GM23338 (cell line): ENCODE measurements at places on chromosomes 11 and 22. TPM values are rescaled to one million over a fixed set of nuclear protein-coding genes. Genes with fewer than 3 reads are reported as not detected.
A peak's percentile ranks its signal among the peaks of the same experiment; 100 is the strongest.

Gene GNAZ
- 9.9 and 11.1 TPM in 2 replicates for total RNA-seq

Gene FREY1
- total RNA-seq = 1.1 TPM in 1 of 2 replicates, not detected in the other

DNA sequence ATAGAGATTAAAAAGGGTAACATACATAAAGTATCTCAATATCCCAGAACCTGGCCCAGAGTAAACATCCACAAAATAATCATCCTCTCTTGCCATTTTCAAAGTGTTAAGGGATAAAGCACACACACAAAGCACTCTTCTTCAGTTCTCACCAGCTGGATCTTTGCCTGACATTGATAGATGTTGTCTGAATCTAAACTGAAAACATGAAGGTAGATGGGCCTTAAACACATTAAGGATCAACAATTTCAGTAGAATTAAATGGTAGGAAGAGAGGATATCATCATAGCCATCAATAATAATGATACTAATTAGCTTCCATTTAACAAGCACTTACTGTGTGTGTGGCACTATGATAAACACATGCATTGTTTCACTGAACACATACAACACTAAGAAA lies 261.1 kb downstream of the OPCML start:
- H3K4me3 ChIP-seq = no peak overlapping the region
- no peak overlapping the region for H3K27ac ChIP-seq
- DNase-seq = no peak
- H3K4me1 ChIP-seq = no peaks in the 10 kb centered on the region
- H3K27me3 ChIP-seq = no peaks in the 10 kb centered on the region

Gene KCNJ1
- total RNA-seq = not detected in 2 replicates

GRCh38 chr11:67732045-67732787 lies 57.8 kb upstream of the ALDH3B2 start:
- H3K4me3 ChIP-seq = peak overlapping the region; percentile 59
- peak; percentile 66 for DNase-seq
- no peaks in the 10 kb centered on the region for H3K27me3 ChIP-seq
- no peaks in the 10 kb centered on the region; the same call in 1 of the 2 replicates for H3K4me1 ChIP-seq
- no peak overlapping the region for H3K27ac ChIP-seq

DNA sequence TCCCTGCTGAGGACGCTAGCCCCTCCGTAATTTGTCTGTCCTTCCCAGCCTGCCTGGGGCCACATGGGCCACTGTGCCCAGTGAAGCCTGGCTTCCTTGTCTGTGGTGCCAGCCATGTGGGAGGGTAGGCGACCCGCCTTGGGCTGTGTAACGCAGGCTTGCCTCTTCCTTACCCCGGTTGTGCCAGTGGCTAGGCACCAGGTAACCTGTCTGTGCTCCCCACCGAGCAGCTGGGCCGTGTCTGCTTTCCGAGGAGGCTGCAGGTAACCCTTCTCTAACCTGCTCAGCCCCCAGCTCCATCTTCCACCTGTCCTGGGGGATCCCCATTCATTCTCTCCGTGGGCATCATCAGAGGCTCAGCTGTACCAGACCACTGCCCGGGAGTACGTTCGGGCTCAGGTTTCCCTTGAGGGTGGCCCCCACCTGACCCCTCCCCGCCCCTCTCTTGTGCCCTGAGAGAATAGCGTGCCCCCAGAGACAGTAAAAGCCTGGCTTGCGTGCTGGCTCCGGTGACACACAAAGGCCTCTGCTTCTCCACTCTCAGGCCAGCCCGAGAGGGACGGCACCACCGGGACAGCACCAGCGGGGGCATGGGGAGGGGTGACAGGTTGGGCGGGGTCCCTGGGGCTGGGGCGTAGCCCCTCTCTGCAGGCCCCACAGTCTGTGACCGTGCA lies 79.1 kb downstream of the CDKN1C start:
- H3K27ac ChIP-seq = no peak overlapping the region
- no peaks in the 10 kb centered on the region; the same call in 1 of the 2 replicates for H3K4me1 ChIP-seq
- H3K4me3 ChIP-seq = no peak overlapping the region
- peaks cover 12% of the 10 kb centered on the region for H3K27me3 ChIP-seq

Gene SGSM1
- 4.2 and 4.7 TPM in 2 replicates for total RNA-seq

DNA sequence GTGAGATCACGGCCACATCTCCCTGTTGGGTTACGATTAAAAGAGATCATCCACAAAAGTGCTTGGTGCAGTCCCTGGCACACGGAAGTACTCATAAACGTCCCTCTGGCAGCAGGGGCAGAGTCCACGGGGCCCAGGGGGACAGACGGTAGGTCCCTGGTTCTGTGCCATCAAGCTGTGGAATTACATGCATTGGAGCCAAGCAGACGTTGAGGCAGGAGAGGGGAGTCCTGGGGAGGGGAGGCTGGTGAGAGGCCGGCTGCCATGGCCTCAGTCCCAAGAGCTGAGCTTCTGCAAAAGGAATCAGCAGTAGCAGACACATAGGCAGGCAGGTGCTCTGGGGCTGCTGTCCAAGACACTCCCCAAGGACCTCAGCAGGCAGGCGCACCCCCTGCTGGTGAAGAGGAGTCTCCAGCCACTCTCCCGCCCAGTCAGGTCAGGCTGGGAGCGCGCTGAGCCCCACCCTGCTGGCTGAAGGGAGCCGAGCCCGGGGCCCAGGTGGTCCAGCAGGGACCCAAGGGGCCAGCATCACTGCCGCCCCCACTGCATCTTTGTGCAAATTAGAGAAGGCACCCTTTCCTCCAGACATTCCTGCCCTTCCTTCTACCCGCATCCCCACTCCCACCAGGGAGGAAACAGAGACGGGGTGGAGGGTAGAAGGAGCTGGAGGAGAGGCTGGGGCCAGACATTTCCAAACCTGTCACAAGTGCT lies 7.6 kb upstream of the KCTD17 start:
- no peaks in the 10 kb centered on the region; the same call in 1 of the 2 replicates for H3K4me1 ChIP-seq
- no peak overlapping the region for H3K4me3 ChIP-seq
- peak; percentile 68 for DNase-seq

DNA sequence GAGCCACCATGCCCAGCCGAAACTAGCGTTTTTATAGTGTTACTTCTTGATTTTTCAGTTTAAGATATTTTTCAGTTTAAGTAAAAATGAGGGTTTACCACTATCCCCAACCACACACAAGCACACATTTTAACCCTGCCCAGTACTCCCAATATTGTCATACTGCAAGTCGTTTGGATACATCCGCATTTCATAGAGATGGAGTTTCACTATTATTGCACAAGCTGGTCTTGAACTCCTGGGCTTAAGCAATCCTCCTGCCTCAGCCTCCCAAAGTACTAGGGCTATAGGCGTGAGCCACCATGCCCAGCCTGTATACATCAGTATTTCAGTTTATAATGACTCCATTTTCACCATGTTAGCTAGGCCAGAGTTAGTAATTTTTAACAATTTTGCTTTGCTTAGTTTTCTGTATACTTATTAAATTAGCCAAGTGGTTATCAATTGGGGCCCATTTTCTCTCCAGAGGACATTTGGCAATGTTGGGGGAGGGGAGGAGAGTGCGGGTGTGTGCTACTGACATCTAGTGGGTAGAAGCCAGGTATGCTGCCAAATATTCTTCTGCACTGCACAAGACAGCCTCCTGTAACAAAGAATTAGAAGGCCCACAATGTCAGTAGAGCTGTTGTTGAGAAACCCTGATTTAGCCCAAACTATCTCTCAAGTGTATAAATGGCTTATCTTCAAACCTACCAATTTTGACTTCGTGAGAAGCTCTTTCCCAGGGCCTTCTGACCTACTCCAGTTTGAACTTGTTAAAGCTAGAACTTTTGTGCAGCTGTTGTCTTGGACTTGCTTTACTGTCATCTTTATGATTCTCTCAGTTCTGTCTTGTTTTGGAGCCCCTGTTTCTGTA lies 7.3 kb downstream of the USP47 start:
- H3K4me3 ChIP-seq = no peak overlapping the region
- no peaks in the 10 kb centered on the region for H3K27me3 ChIP-seq
- peak; percentile 83 for DNase-seq
- H3K4me1 ChIP-seq = peaks cover 44% of the 10 kb centered on the region
- H3K27ac ChIP-seq = no peak overlapping the region

Gene NELL1
- total RNA-seq = 0.39 and 1.6 TPM in 2 replicates

Gene TYR
- total RNA-seq = not detected in 2 replicates

- no peaks in the 10 kb centered on the region for H3K4me1 ChIP-seq
- no peaks in the 10 kb centered on the region for H3K36me3 ChIP-seq
- H3K27ac ChIP-seq = no peak overlapping the region
- no peak overlapping the region for H3K4me3 ChIP-seq
- no peak for DNase-seq
Observed at GRCh38 chr11:128759597-128759996, 65.7 kb downstream of the FLI1 start.

Gene OR8D4
- total RNA-seq = 0.14 and 0.74 TPM in 2 replicates

- no peak overlapping the region for H3K27ac ChIP-seq
- no peak for DNase-seq
- H3K27me3 ChIP-seq = no peaks in the 10 kb centered on the region
- no peak overlapping the region for H3K4me3 ChIP-seq
- no peaks in the 10 kb centered on the region for H3K36me3 ChIP-seq
Observed at GRCh38 chr11:102488208-102488607, 35.6 kb upstream of the TMEM123 start.

Gene OR52H1
- 0.28 TPM in 1 of 2 replicates, not detected in the other for total RNA-seq

- H3K36me3 ChIP-seq = no peaks in the 10 kb centered on the region
- H3K4me1 ChIP-seq = no peaks in the 10 kb centered on the region
- no peaks in the 10 kb centered on the region for H3K27me3 ChIP-seq
- no peak overlapping the region for H3K27ac ChIP-seq
- DNase-seq = no peak
Observed at GRCh38 chr11:41983475-41983874, 524.0 kb upstream of the LRRC4C start.

Gene DRD4
- total RNA-seq = 0.27 and 1.0 TPM in 2 replicates

- H3K36me3 ChIP-seq = no peaks in the 10 kb centered on the region
- H3K27me3 ChIP-seq = no peaks in the 10 kb centered on the region
- no peaks in the 10 kb centered on the region for H3K4me1 ChIP-seq
- DNase-seq = no peak
- H3K27ac ChIP-seq = no peak overlapping the region
Observed at GRCh38 chr11:115306689-115307088, 197.5 kb downstream of the CADM1 start.

GRCh38 chr22:20386972-20387371 lies 7.0 kb upstream of the ZNF74 start:
- H3K27me3 ChIP-seq = no peaks in the 10 kb centered on the region
- no peaks in the 10 kb centered on the region for H3K4me1 ChIP-seq
